ENCODE measurements at places on chromosomes 3 and 15.

GRCh38 chr3:69499899-69500421, 114.1 kb upstream of the FRMD4B start:
- no peak for DNase-seq

DNA sequence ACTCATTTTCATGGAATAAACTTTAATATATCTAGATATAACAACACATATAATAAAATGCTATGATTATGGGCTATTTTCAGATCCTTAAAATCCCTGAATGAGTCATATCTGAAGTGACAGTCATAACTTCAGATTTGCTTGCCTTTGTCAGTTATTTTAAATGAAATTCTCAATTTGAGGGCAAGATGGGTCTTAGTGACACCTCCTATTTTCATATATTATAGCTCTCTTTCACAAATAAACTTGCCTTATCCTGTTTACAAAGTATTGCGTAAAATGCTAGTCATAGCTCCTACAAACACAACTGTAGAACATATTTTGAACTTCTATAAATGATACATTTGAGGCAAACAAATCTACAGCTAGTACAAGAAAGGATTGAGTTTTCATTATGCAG, 6.2 kb upstream of the THRB start:
- no peak for DNase-seq

DNA sequence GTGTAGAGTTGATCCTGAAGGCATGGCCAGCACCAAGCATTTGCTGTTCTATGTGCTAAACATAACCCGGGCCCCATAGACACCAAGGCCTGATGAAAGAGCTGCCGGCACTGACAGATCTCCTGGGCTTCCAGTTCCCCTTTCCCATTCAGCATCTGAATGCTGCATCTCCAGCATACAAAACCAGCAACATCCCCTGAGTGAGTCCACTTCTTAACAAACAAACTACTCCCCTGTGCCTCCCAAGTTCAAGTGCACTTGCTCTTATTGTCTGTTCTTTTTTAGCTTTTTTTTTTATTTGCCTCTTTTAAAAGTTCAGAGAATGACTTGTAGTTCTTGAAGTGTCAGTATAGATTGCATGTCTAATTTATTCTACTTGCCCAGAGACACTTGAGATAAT, 156.0 kb downstream of the EDEM1 start:
- no peak for DNase-seq

GRCh38 chr3:19455546-19455945, 307.2 kb downstream of the KCNH8 start:
- no peak for DNase-seq

DNA sequence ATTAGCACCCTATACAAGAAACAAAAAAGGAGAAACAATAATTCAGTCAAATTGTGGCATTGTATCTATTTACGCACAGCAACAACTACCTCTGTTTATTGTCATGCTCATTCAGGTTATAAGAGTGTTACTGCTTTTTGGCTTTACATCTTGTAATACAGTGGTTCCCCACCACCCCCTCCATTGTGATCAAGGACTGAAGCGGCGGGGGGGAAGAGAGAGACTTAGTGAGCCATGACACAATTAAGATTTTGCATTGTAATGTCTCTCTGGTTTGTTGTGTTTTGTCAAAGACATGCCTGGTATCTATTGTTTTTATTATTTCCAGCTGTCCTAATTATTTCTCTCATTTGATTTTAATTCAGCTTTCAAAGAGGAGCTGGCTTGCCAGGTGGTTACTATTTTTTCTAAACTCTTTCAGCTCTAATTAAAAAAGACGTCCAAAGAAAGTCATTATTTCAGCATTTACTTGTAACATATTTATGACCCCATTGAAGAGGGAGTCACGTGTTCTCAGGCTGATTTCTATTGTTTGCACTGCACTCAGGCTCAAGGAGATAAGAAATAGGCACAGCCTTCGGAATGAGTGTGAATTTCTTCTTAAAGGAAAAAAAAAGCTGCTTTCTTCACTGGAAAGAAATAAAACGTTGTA, 234.4 kb upstream of the TBL1XR1 start:
- DNase-seq, result no peak
